ENCODE measurements at places on chromosomes 5 and 9.
A peak's percentile ranks its signal among the peaks of the same experiment; 100 is the strongest.

DNA sequence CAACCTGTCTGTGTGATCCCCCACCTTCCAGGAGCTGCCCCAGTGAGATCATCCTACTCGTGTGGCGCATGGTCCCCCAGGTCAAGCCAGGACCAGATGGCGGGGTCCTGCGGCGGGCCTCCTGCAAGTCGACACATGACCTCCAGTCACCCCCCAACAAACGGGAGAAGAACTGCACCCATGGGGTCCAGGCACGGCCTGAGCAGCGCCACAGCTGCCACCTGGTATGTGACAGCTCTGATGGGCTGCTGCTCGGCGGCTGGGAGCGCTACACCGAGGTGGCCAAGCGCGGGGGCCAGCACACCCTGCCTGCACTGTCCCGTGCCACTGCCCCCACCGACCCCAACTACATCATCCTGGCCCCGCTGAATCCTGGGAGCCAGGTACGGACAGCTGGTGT is 43.7 kb downstream of the RGS3 start:
- DNase-seq, result no peak

- no peak for DNase-seq
These were observed 35.1 kb upstream of the SIMC1 start for GRCh38 chr5:176203086-176203485.

- no peak for DNase-seq
These were observed 232.0 kb downstream of the CHSY3 start for GRCh38 chr5:130136300-130136699.

DNA sequence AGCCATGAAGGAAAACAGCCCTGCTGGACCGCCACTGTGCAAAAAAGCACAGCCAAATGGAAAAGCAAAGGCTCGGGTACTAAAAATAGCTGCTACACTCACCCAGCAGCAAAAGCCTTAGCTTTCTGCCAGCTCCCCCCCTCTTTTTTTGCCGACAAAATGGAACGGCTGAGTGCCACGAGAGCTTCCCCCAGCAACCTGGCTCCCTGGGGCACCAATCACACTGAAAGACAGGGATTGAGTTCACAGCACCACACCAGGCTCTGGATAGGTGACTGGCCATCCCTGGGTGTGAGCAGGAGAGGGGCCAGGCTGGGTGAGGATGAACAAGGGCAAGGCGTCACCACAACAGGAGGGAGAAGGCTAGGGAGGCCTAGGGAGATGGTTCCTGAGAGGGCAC is 66.7 kb downstream of the SIL1 start:
- no peak for DNase-seq

GRCh38 chr9:107213080-107213479 is 70.0 kb upstream of the RAD23B start:
- peak; percentile 9 for DNase-seq

DNA sequence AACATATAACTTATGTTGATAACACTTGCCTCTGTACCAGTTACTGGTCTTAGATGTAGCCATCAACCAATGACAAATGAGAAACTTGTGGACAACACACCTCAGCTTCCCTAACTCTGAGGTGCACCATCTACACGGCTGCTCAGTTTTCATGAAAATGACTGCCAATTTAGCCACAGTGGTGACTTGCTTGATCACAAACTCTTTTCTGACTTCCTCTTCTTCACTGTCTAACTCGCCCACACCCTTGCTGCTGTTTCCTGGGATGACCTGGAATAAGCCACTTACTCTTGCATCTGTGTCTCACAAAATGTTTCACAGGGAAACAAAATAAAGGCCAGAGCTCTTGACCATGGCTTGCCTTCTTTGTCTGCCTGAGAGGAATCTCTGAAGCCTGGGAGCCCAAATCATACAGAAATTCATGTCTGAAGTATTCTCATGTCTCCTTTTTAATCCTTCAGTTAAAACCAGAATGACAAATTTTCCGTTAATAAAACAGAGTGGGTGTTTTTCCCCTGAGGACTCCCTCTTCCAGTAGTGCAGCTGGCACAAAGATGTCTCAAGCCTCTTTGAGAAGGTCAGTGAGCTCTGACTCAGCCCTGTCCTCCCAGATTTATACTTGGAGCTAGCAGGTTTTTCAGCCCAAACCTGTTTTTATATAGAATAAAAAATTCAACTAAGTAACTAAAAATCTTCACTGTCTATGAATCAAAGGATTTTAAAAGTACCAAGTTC is 126.5 kb upstream of the PAM start:
- DNase-seq, result peak; percentile 56

- DNase-seq, result no peak
These were observed 12.0 kb downstream of the NIPSNAP3B start for GRCh38 chr9:104775976-104776375.

DNA sequence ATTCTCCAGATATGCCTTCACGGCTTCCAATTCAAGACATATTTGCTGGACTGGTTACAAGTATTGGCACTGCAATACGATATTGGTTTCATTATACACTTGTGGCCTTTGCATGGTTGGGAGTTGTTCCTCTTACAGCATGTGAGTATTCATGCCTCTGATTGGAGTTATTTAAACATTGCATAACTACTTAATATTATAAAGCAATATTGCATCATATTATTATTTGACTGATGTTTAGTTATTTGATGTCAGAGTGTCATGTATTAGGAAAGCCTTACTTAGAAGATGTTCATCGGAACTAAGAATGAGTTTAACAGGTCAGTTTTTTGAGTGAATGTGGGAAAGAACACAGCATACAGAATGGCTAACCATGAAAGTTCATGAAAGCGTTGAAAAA is 28.3 kb downstream of the MARCHF6 start:
- DNase-seq, result no peak

DNA sequence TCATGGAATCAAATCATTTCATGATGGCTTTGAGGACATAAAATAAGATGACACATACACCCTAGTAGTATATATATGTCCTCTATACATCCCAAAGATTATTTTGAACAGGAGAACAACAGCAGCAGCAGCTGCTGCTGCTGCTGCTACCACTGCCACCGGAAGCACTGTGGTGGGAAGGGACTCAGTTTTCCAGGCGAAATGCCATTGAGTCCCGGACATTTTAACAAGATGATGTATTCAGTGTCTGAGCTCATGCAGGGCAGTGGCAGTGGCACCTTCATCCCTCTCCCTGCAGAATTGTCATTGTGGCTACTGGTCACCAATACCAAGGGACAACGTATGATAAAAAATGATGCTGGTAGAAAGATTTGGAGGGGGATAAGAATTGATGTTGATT is 151.3 kb downstream of the CHSY3 start:
- no peak for DNase-seq

GRCh38 chr5:150619359-150620230 is 20.9 kb upstream of the SYNPO start:
- no peak for DNase-seq

GRCh38 chr9:78986446-78986845 is 585.3 kb upstream of the TLE4 start:
- DNase-seq, result no peak

DNA sequence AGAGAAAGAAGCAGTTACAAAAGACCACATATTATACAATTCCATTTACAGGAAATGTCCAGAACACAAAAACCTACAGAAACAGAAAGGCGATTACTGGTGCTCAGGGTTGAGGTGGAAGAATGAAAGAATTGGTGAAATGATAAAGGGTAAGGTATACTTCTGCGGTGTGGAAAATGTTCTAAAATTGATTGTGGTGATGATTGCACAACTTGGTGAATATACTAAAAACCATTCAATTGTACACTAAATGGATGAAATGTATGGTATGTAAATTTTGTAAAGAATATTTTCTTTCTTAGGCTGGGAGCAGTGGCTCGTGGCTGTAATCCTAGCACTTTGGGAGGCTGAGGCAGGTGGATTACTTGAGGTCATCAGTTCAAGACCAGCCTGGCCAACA is 72.3 kb downstream of the UBAP2 start:
- DNase-seq, result no peak
